ENCODE measurements at places on chromosomes 2 and 18. TPM values are rescaled to one million over a fixed set of nuclear protein-coding genes. Genes with fewer than 3 reads are reported as not detected.

Gene MARCO
- 10.1 TPM for polyA plus RNA-seq

Gene SLC38A11
- polyA plus RNA-seq: 0.43 TPM

Gene DLGAP1
- 0.07 TPM for polyA plus RNA-seq

Gene INHBB
- 5.9 TPM for polyA plus RNA-seq

Gene VWC2L
- polyA plus RNA-seq: not detected

Gene LRP2
- 0.06 TPM for polyA plus RNA-seq

Gene CCDC74B
- polyA plus RNA-seq: 0.66 TPM

Gene FTCDNL1
- polyA plus RNA-seq: 0.59 TPM

Gene IL1F10
- not detected for polyA plus RNA-seq

Gene GALNT14
- 0.66 TPM for polyA plus RNA-seq

Gene FAM110C
- polyA plus RNA-seq: 0.68 TPM

Gene RESP18
- polyA plus RNA-seq: not detected

Gene WDFY1
- 10.8 TPM for polyA plus RNA-seq
